ENCODE measurements at places on chromosomes 3 and 15.

- no peak for DNase-seq
These were observed 20.1 kb downstream of the FAM3D start for GRCh38 chr3:58646503-58646902.

DNA sequence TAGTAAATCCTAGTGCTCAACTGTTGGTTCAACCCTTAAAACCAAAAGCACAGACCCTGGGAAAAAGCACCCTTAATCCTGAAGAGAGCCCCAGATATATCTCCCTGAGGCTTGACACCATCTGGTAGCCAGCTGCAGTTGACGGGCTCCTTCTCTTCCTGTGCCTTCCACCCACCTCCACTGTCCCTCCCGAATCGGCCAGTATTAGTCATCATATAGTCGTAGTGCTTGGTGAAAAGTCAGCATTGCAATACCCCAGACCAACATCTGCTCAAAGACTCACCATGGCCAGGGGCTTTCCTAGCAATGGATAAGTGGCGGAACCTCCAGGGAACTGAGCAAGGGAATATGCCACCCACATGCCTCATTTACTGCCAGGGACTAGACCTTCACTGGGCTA is 125.6 kb upstream of the CRBN start:
- no peak for DNase-seq

DNA sequence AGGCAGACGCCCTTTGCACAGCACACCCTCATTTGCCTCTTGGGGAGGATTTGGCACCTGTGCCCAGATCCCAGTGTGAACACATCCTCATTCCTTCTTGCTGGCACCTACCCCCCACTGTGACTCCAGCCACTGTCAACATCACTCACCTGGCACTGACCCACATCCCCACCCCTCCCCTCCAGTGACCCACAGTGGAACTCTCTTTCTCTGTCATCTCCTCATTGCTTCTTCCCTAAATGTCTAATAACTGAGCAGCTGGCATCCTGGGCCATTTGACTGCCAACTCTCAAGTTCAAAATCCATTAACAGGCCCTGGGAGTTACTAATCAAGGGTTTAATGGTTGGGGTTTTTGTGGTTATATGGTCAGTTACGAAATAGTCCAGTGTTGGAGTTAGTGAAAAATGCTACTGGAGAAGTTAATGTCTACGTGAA is 14.4 kb downstream of the SNAPC5 start:
- DNase-seq = peak; percentile 48

DNA sequence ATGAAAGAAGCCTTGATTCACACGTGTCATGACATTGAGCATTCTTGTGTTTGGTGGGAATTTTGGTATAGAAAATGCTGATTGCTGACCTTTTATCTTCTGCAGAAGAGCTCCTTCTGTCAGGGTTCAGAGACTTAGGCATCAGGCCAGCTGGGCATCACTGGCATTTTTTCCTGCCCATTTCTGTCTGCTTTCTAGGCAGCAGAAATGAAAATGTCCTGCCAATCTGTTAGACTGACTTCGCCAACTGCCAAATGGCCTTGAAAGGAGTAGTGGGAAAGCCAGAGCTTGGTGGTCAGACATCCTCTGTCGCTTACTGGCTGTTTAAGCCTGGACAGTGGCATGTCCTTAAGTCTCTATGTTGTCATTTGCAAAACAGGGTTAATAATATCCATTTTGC is 57.4 kb downstream of the EEFSEC start:
- DNase-seq = no peak

- no peak for DNase-seq
These were observed 767 bp downstream of the WDR48 start for GRCh38 chr3:39052583-39052982.

DNA sequence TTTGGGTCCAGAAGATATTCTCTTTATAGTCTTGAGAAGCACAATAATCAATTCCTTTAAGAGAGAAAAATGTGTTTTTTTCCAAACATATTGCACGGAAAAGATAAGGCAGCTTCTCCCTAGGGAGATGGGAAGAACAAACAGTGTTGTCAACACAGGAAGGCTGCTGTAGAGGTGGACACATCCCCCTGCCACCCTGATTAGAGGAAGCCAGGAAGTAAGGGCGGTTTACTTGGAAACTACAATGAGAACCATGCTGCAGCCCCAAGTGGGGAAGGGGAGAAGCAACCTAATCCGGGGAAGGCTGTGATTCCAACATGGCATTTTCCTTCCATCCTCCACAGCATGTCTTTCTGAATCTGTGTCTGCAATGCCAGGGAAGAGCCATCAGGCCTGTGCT is 256.9 kb upstream of the TGFBR2 start:
- no peak for DNase-seq

- DNase-seq = no peak
These were observed 101.8 kb downstream of the RPLP1 start for GRCh38 chr15:69554279-69554961.

DNA sequence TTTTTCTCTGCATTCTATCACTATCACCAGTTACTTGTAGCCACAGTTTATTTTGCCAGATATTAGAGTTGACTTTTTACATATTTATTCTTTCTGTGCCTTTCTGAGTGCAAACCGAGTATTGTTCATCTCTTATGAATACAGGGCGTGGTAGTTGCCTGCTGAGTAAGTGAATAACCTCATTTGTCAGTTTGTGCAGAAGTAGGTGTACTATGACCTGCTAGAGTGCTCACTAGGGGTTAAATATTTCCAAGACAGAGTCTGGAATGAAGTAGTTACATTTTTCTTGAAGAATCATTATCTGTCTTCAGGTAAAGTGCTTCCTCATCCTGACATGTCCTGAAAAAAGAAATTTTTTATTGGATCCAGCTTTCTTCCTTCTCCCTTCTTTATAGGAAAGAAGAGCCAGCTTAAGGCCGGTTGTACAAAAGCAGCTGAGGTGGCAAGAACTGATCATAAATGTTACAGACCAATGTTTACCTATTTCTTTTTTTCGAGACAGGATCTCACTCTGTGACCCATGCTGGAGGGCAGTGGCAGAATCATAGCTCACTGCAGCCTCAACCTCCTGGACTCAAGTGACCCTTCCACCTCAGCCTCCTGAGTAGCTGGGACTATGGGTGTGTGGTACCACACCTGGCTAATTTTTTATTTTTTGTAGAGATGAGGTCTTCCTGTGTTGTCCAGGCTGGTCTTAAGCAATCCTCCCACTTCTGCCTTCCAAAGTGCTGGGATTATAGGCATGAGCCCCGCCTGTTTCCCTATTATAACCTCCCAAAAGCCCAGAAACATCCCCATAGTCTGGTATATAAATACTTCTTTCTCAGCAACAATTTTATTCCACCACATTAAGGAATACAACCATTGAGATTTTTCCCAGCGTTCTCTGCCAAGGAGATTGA is 182.5 kb downstream of the TPRG1 start:
- no peak for DNase-seq

- no peak for DNase-seq
These were observed 262.3 kb upstream of the LYSMD4 start for GRCh38 chr15:99995543-99995942.

GRCh38 chr3:47161983-47162696 is 1.8 kb downstream of the SETD2 start:
- DNase-seq = no peak

DNA sequence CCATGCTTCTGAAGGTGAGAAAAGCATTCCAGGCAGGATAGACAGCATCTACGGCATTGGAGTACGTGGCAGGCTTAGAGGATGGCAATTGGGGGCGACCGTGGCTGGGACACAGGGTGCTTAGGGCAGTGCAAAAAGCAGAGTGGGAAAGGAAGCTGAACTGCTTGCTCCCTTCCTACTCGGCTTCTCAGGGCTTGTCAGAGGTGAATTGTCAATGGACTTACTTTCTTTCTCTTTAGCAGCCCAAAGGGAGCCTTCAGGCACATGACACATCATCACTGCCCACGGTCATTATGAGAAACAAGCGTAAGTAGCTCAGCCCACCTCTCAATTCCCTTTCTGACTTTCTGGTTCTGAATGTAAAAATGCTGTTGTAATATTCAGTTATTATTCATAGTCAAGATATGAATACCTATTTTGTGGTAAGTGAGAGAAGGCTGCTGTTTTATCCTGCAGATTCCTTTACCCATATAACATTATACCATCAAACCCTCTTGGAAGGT is 84.3 kb downstream of the KLHL25 start:
- DNase-seq = no peak

DNA sequence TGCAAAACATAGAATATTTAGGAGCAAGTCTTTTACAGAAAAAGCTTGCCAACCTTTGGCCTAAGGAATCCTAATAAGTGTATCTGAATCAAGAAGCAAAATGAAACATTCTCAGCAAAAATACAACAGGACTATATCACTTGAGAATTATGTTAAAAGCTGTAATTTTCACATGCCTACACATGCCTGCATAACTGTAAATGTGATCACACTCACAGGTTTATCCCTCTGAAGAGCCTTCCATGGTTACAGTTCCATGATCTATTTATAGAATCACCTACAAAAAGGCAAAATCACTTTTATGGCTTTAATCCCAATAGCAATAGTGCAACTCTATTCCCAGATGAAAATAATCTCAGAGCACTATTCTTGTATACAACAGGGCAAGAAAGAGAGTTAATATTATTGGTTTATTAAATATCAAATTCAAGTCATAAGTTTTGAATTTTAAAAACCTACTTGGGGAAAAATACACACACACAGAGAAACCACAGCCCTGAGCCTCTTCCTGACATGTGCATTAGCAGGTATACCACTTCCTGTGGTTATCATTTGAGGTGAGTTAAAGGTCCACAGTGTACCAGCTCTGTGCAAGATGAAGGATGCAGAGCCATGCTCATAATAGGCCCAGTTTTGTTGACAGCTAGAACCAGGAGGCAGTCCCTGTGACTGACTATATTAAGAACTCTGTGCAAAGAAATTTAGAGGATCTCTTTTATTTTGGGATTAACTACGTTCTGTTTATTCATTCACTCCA is 252.5 kb upstream of the TGFBR2 start:
- DNase-seq = no peak

DNA sequence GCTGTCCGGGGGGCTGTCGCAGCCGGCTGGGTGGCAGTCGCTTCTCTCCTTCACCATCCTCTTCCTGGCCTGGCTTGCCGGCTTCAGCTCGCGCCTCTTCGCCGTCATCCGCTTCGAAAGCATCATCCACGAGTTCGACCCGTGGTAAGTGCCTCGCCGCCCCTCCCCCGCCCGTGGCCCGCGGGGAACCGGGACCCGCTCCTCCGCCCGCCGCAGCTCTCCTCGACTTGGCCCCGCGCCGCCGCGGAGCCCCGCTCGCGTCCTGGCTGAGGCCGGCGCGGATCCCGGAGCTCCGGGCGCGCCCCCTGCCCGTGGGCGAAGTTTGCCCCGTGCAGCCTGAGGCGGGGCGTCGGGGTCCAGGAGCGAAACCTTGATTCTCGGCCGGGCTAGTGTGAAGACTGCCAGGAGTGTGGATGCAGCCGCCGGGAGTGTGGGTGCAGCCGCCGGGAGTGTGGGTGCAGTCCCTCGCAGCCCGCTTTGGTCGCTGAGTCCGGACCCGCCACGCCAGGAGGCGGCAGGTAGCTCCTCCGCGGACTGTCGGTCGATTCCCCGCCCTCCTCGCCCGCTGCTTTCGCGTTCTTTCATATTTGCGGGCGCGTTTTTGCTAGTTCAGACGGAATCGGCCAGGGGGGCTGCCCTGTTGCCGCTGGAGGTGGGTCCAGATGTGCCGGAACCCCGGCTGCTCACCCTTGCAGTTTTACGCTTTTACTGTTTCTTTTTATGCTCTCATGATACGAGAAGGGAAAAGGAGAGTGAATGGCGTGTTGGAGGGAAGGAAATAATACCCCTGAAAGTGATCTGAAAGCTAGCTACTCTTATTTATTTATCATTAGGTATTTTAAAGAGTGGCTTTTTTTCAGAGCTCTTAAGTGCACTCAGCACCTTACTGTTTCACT is 692 bp downstream of the STT3B start:
- DNase-seq = peak; percentile 57

DNA sequence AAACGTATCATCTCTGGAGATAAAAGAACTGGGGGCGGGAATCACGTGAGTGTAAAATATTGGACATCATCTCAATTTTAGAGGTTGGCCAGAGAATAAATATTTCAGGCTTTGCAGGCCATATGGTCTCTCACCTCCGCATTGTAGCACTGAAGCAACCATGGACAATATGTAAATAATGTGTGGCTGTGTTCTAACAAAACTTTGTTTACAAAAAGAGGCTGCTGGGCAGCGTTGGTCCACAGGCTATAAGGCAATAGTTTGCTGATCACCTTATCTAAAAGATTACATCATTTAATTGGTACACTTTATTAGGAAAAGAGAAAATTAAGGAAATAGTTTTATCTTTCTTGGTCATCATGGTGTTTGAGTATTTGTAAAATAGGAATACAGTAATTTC is 22.5 kb upstream of the SHC4 start:
- no peak for DNase-seq

DNA sequence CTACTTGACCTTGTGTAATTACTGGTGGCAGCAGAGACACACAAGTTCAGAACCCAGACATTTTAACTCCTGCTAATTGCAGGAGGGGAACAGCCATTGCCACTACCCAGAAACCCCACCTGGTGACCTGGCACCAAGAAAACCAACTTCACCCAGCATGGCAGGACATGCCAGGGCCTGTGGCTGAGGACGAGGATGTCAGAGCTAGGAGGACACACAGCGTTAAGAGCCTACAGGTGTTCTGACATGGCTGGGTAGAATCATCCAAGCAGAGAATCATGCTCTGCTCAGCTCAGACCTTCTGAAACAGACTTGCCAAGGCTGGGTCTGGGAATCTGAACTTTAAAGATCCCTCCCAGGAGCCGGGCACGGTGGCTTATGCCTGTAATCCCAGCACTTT is 11.7 kb upstream of the SPATA12 start:
- DNase-seq = no peak

GRCh38 chr3:133886031-133886722 is 9.5 kb downstream of the RAB6B start:
- no peak for DNase-seq

GRCh38 chr3:189983612-189984011 is 137.1 kb downstream of the P3H2 start:
- no peak for DNase-seq

DNA sequence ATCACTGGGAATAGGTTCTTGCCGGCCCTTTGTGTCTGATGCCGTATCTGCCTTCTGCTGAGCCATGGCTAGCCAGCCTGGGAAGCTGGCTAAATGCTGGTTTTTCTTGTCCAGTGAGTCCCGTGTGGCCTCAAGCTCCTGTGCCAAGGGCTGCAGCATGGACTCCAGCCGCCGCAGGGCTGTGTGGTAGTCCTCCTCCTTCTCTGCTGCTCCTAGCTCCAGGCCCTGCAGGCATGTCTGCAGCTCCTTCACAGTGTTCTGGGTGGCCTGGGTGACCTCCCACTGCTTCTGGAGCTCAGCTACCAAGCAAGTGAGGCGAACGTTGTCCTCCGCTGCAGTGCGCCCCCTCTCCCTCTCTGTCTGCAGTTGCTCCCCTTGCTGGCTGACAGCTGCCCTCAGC is 24.9 kb downstream of the CXCR6 start:
- no peak for DNase-seq

GRCh38 chr3:67739851-67740250 is 85.4 kb upstream of the SUCLG2 start:
- no peak for DNase-seq
